Activated CD4-positive, alpha-beta T cell treated with anti-CD3 and anti-CD28 coated beads, Interleukin-2, amount 50 U/mL, for 24 hours (primary cell): ENCODE measurements at places on chromosomes 4 and X.

DNA sequence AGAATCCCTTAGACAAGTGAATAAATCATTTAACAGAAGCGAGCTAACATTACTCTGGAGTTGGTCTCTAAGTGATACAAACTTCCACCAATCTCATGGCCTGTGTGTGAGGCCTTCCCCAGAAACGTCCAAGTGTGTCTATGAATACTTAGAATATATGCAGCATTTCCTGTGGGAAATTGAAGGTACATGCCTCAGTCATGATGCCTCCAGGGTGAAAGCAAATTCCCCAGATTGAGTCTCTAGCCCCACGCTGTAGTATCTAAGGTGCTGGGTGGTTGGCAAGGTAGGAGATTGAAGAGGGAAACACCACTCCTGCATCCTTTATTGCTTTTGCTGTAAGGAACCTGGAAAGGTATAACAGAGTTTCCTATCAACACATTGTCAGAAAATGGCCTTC lies 113.8 kb downstream of the IL13RA2 start:
- no peak for DNase-seq

GRCh38 chr4:8860892-8861575 lies 10.6 kb downstream of the HMX1 start:
- DNase-seq: no peak

DNA sequence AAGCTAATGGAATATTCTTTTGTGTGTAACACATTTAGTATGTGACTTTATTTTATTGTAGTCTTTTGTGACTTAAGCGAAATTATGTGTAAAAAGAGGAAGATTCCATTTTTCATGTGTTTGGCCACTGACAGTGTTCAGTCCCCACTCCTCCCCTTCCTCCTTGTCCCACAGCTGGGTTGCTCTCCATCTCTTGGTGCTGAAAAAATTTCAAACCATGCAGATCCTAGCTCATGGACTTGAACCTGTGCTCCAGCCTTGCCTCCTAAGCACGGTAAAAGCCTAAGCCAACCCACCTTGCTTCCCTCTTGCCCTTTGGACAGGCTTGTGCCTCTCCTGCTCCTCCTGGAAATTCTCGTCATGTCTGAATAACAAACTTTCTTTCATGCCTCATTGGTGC lies 2008.5 kb upstream of the TENM3 start:
- DNase-seq: no peak

GRCh38 chrX:45992402-45993123 lies 552.7 kb downstream of the ZNF674 start:
- no peak for DNase-seq

- DNase-seq: no peak
Measured at GRCh38 chrX:152575331-152575730, 62.4 kb upstream of the GABRQ start.

DNA sequence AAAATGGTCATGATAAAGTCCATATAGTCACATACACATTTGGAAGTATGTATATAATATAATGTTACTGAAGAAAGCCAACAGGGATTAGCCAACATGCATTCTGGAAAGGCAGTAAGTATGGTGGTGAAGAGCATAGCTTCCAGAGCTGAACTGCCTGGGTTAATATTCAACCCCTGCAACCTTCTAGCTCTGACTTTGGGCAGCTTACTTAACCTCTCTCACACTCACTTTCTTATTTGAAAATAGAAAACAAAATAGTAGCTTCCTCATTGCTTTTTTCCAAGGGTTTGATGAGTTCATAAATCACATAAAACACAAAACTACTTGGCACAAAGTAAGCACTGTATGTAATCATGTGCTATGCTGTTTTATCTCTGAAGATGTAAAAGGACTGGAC lies 216.4 kb downstream of the CHIC2 start:
- DNase-seq: no peak

DNA sequence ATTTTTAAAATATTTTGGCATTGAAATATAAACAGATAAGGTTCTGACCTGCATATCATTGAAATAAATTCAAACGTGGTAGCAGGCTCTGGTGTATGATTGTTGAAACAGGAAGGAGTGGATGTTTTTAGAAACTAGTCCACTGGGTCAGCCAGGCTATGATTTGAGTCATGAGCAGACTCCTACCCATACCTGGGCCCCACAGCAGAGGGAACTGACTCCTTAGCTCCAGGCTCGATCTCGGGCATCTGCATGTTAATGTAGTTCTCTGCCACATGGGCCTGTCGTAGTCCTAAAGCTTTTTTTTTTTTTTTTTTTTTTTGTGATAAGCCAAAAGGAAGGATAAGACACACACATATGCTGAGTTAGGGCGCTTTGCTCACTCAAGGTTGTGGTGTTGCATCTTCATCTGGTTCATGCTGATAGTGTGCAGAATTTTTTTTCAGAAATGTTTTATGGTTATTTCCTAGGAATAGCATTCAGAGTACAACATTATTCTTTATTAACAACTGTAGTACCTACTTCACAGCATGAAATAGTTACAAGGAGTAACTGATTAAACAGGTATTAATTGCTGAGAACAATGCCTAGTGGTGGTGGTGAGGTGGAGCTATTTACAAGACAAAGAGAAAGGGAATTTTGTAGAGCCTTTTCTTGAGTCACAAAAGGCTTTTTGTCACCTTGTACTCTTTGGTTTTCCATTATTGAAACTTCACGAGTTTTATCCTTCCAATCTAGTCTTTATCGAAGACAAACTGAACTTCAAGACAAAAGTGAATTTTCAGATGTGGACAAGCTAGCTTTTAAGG lies 27.3 kb downstream of the OFD1 start:
- DNase-seq: no peak

DNA sequence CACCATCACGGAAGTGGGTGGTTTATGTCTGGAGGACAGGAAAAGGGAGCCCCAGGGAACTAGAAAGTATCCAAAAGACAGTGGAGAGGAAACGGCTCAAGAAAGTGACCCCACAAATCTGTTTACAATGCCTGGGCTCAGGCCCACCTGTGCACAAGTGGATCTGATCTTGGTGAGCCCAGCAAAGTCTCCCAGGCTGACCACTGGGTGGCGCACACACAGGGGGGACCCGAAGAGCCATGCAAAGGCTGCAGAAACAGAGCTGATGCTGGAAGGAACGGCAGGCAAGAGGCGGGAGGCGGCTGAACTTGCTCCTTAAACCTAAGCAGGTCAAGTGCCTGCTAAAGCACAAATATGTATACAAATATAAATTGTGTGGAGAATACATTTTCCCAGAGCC lies 9.6 kb downstream of the HAUS7 start:
- peak; percentile 9 for DNase-seq

DNA sequence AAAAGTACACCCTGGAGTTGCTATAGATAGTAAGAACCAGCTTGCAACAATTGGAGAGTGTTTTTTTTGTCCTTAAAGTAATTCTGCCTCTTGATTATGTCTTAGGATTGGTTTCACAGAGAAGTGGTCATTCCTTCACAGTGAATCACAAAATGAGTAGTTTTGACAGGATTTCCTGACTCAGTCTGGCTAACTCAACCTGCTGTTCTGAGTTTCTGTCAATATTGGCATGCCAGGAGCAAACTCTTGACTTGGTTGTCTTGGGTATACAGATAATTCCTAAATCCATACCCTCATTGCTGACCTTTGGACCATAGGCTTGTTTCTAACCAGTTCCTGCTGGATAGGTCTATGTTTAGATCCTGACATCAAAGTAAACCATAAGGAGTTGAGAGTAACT lies 9.4 kb downstream of the FHIP1A start:
- DNase-seq: no peak

GRCh38 chr4:525660-526059 lies 26.6 kb downstream of the PIGG start:
- DNase-seq: no peak

DNA sequence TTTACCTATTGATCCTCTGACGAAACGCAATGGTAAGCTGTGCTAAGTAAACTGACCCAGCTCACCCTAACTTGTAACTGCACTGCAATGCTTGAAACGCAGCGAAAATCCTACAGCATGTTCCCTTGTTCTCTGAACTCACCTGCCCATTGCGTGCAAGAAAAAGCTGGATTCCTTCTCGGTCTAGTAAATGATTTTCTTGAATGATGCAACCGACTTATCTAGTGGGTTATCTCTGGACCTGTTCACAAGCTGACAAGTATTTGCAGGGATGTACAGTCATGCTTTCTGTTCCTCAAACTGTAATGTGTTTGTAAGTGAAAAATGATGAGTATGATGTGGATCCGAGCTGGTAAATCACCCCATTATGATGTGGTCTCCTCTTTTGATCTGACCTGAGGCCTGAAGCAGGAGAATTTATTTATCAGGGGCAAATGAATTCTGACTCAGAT lies 140.1 kb downstream of the BTC start:
- DNase-seq: no peak

GRCh38 chr4:17812801-17813200 lies 2.0 kb downstream of the NCAPG start:
- DNase-seq: no peak

GRCh38 chr4:135408109-135408508 lies 1206.5 kb upstream of the PABPC4L start:
- no peak for DNase-seq

DNA sequence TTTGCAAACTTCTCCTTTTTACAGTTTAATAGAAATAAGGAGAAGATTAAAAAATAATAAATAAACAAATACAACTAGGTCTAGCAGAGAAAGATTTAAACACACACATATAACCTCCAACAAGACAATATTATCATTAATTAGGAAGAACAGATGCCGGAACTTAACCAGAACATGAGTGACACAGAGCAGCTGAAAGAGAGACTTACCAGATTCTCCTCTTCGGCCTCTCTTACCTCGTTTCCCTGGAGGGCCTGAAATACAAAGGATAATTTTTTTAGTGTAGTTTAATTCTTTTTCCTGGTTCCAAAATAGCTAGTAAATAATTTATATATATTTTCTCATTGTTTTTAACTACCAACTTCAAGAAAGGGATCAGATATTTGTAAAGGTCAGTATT lies 252.5 kb downstream of the COL25A1 start:
- no peak for DNase-seq

GRCh38 chrX:39827951-39828350 lies 269.8 kb downstream of the BCOR start:
- DNase-seq: no peak

DNA sequence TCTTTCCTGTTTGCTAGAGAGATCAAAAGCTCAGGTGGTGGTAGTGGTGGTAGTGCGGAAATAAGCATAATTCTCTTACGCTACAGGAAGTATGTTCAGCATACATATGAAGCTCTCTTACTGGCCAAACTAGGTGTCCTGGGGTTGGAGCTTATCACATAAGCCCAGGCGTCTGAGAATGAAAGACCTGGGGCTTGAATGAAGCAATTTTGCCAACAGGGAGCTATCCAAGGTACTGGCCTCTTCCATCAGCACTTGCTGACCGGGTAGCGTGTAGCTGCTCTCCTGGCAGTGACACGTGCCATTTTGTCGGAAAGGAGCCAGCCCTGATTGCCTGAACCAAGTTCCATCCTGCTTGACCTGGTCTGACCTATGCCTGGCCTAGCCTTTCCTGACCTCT lies 65.9 kb upstream of the HPF1 start:
- DNase-seq: peak; percentile 4

- DNase-seq: peak; percentile 0
Measured at GRCh38 chrX:148043271-148043855, 62.2 kb downstream of the FMR1NB start.

GRCh38 chr4:169158046-169158445 lies 112.7 kb downstream of the SH3RF1 start:
- DNase-seq: no peak

GRCh38 chr4:173281406-173282255 lies 52.5 kb downstream of the HMGB2 start:
- no peak for DNase-seq

DNA sequence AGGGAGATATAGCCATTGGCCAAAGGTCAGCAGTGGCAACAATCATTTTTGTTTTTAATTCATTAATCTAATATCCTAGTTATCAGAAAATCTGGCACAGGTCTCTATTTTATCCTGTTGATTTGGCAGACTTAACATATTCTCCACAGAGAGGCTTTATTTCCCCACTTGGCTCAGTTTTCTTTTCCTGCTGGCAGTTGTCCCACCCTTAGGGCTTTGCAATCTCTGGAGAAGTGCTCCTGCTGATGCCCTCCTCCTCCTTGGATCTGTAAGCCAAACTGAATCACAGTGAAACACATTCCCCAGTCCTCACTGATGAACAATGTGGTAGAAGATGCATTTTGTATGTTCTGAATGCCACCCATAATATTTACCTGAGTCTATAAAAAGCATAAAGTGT lies 889.7 kb downstream of the PDHA2 start:
- no peak for DNase-seq

GRCh38 chr4:83189631-83190136 lies 75.2 kb upstream of the PLAC8 start:
- no peak for DNase-seq

GRCh38 chr4:86482306-86483172 lies 111.6 kb upstream of the PTPN13 start:
- DNase-seq: no peak

DNA sequence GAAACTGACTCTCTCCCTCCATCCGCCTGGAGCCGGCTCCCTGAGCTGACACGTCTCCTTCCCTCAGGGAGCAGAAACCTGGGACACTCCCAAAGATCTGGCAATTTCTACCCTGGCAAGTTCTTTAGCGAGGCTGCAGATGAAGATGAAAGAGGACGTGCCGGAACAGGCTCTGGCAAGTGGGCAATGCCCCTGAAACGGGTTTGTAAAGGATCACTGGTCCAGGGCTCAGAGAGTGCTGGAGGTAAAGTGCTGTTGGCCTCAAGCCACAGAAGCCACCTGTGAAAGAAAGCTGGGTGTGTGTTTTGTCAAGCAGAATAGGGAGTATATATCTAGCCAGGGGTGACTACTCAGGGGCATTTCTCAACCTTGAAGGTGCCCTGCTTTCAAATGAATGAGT lies 131.4 kb upstream of the ATP6AP2 start:
- no peak for DNase-seq

GRCh38 chrX:40521868-40522450 lies 58.8 kb upstream of the ATP6AP2 start:
- DNase-seq: no peak

DNA sequence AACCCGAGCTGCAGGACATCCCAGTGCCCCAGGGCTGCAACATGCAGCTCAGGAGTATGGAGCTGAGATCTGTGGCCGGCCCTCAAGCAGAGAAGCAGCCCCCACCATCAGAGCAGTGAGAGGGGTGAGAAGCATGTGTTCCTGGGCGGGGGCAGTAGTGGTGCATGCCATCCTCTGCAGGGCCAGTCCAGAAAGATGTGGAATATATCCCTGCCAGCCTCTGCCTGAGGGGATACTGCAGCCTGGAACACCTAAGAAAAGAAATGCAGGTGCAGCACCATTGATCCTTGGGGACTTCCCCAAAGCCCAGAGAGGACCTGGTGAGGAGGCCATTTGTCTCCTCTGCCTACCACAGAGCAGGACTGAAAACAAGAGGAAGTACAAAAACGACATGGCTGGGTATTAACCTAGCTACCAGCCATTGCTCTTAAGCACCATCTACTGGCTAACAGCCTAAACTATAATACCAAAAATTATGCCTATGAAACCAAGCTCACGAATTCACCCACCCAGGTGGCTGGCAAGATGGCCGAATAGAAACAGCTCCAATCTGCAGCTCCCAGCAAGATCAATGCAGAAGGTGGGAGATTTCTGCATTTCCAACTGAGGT lies 158.8 kb downstream of the ADGRA3 start:
- DNase-seq: no peak
